ENCODE measurements at places on chromosomes 5 and 9. TPM values are rescaled to one million over a fixed set of nuclear protein-coding genes. Genes with fewer than 3 reads are reported as not detected.

Gene HTR4
- not detected for total RNA-seq

Gene TRIM7
- total RNA-seq, result 0.72 TPM

DNA sequence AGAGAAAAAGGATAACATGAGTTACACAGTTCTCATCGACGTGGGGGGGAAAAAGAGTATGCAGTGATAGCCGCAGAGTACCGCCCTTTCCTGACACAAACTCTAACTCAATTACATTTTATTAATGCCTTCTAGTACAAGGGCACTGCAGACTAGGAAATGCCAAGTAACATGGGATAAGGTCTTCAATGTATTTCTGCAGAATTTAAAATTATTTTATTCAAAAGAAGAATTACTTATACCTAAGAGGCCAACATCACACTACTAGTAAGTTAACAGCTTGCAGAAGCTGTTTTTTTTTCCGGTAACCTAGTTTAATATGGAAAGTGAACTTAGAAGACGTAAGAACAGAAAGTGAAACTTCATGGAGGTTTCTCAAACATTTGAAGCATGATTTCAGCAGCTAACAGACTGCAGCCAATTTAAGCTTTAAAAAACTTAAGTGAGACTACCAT is 3.9 kb downstream of the SETX start:
- DNase-seq, result peak; percentile 62
- peak overlapping the region; percentile 94 for H3K27ac ChIP-seq
- H3K27me3 ChIP-seq, result no peaks in the 10 kb centered on the region
- peaks cover 51% of the 10 kb centered on the region for H3K4me1 ChIP-seq

- DNase-seq, result no peak
- H3K4me3 ChIP-seq, result no peak overlapping the region
- H3K27me3 ChIP-seq, result peaks cover 6% of the 10 kb centered on the region
- no peaks in the 10 kb centered on the region for H3K36me3 ChIP-seq
Observed at GRCh38 chr5:177477701-177478477, 4.5 kb upstream of the DBN1 start.

- no peak overlapping the region for H3K27ac ChIP-seq
- no peak overlapping the region for H3K4me3 ChIP-seq
- H3K27me3 ChIP-seq, result no peaks in the 10 kb centered on the region
- no peaks in the 10 kb centered on the region for H3K4me1 ChIP-seq
- DNase-seq, result no peak
Observed at GRCh38 chr5:102211165-102211564, 84.9 kb downstream of the SLCO4C1 start.

- H3K27me3 ChIP-seq, result peaks cover 12% of the 10 kb centered on the region
- no peak overlapping the region for H3K4me3 ChIP-seq
- H3K36me3 ChIP-seq, result no peaks in the 10 kb centered on the region
- no peak overlapping the region for H3K27ac ChIP-seq
- DNase-seq, result peak; percentile 22
Observed at GRCh38 chr5:83718195-83718825, 2.3 kb downstream of the HAPLN1 start.

Measured in CD4-positive, CD25-positive, alpha-beta regulatory T cell (primary cell).